RCC 7860 (cell line): ENCODE measurements at places on chromosomes 3 and 15.

GRCh38 chr3:108342837-108343486 is 46.6 kb downstream of the HHLA2 start:
- no peak for DNase-seq

GRCh38 chr3:13552857-13553652 is 4.1 kb downstream of the FBLN2 start:
- no peak for DNase-seq

- peak; percentile 82 for DNase-seq
Observed at GRCh38 chr3:185362850-185363661, at the start of gene MAP3K13. TSS of gene MAP3K13 (plus strand) at chr3:185363136. CDS start at chr3:185428582, 65,446 bp downstream.

GRCh38 chr3:120039642-120040610 is 54.3 kb downstream of the GSK3B start:
- DNase-seq, result no peak

- DNase-seq, result no peak
Observed at GRCh38 chr3:12273045-12273695, 15.7 kb upstream of the PPARG start.

DNA sequence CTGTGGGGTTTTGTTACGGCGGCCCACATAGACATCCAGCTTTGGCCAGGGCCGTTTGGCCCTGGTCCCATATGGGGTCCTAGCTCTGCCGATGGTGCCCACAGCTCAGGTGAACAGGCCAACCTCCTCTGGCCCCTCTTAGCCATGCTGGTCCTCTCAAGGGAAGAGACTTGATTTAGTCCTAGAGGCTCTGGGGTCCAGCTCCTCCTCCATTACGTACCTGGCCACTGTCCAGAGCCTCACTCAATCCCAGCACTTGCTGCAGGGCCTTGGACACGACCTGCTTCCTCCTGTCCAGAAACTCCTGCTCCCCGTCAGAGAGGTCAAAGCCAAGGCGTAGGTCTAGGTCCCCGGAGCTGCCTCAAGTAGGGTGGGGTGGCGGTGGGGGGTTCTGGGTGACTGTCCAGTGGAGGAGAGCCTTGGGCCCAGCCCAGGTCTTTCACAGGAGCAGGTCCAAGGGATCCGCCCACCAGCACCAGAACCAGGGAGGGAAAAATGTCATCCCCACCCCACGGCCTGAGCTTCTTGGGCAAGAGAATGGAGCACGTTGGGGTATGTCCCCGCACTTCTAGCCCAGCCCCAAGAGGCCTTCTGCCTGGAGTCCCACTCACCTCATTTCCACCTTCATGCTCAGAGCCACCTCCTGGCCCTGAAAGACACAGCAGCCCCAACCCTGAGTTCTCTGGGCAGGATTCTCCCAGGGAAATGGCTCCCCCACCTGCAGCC is 6.8 kb downstream of the PLA2G4F start:
- DNase-seq, result no peak

DNA sequence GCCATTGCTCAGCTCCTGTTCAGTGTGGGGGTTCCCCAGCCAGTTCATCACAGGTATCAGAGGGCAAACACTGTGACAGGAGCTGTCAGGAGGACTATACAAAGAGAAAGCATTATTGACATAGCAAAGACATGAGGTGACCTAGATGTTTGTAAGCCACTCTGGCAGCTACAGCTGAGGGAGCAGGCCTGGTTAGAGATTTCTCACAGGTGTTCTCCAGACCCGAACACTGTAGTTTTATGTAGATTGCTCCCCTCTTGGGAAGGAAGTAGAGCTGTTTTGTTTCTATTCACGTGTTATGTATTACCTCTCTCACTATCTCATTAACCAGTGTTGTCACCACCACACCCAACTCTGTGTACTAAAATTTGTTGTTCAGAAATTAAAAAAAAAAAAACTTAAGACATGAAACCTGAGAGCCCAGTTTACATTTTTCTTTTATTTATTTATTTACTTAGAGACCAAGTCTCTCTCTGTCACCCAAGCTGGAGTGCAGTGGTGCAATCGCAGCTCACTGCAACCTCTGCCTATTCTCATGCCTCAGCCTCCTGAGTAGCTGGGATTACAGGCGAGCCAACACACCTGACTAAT is 123.7 kb downstream of the RBPMS2 start:
- peak; percentile 10 for DNase-seq

DNA sequence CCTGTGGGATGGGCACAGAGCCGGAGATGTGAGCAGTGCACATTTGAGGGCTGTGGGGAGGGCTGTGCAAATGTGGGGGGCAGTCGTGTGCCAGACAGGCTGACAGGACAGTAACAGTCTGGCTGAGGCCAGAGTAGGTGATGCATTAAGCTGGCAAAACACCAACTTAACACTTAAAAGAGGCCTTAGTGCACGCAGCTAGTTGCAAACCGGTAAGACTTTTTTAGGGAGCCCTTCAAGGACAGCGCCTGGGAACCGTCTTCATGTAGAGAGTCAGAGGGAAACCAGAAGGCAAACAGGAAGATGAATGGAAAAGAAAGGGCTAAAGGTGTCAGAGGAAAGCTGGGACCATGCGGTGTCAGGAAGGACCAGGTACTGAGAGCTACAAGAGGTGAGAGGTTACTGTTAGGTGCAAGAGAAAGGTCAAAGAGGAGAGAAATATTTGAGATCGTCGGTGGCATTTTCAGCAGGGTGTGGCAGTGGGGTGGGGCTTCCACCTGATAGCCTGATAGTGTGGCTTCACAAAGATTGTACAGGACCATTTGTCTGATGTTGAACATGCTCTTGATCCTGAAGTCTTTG is 30.0 kb upstream of the CHD2 start:
- DNase-seq, result no peak

GRCh38 chr3:40754994-40755393 is 230.2 kb downstream of the ZNF621 start:
- DNase-seq, result no peak

DNA sequence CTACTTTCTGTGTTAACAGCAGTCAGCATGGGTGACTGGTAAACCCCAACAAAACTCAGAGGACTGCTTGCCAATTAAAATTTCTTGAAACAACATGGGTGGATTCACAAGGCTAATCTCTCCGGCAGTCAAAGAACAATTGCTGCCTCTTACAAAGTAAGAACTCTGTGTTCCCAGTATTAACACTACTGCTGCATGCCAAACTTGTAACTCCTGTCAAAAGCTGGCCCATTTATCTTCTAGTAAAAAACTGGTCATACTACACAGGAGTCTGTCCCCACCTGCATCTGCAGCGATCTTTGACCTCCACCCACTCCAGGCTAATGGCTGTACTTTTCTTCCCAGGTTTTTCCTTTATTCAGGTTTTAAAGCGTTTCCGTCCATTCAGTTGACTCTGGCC is 8.7 kb upstream of the ZNF589 start:
- no peak for DNase-seq

GRCh38 chr3:197573048-197573767 is 17.4 kb upstream of the BDH1 start:
- no peak for DNase-seq

DNA sequence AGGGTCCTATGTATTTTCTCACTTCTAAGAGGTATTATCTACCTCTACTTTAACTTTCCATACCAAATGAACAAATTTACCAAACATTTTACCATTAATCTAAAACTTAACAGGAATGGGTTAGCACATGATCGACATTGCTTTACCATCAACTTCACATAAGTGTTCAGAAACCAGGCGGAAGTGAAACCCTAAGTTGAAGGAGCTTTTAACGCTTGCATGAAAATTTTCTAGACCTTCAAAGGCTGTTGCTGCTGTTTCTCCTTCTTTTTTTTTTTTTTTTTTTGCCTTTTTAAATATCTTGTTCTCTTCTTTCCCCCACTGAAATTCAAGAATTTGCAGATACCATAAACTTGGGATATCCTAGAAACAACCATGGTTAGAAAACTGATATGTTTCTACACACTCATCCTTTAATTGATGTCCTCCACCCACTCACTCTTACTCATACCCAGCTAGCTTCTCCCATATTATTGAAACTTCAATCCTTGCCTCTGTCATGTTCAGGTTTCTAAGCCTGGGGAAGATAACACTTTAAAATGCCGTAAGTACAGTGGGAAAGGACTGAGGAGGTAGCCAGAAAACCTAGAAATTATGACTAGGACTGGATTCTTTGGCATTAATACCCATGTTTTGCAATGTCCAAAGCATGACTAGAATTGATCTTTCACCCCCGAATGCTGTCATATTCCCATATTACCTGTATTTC is 24.7 kb downstream of the MYO5A start:
- DNase-seq, result no peak

DNA sequence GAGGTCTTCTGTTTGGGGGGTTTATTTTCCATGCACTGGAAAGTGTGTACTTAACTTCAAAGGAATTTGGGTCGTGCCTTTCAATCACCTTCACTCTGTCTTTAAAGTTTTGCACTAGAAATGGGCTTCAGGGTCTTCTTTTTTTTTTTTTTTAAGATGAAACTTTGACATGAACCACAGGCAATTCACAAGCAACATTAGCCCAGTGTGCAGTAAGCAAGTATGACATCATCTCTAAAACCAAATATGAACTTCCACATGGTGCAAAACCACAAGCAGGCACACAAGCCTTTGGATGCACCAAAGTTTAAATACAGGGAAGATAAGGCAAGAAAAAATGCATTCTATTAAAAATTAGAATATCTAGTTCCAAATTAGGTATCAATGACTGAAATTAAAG is 381.9 kb downstream of the ERC2 start:
- DNase-seq, result no peak

- no peak for DNase-seq
Observed at GRCh38 chr3:16494814-16495431, 18.6 kb downstream of the RFTN1 start.

DNA sequence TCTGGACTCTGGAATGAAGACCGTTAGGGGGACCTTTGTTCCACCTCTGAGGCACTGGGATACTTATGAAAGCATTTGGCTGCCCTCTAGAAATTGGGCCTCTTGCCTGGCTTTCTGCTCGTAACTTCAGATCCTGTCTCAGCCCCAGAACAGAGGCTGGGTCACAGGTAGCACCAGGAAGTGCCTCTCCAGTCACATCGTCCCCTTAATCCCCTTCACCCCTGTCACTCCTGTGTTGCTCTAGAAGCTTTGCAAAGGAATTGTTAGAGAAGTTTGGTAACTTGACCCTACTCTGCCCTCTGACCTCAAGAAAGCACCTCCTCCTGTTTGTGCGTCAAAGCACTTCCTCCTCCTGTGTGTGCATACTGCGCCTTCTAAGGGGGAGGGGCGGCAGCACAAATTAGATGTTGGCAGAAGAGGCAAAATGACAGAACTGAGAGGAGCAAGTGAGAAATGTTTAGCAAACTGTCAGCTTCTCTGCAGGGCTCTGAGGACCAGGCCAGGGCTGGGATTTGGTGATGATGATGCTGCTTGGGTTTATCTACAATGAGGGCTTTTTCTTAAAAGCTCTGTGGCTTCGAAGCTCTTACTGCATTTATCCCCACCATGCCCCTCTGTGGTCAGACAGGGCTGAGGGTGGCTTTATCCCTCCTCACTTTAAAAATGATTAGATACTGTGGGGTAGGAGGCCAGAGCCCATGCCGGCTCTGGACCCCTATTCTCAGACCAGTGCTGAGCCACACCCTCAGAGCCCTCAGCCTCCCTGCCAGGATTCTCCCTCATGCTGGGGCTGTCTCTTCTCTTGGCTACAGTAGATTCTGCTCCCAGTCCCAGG is 76.2 kb downstream of the LARS2 start:
- DNase-seq, result no peak

DNA sequence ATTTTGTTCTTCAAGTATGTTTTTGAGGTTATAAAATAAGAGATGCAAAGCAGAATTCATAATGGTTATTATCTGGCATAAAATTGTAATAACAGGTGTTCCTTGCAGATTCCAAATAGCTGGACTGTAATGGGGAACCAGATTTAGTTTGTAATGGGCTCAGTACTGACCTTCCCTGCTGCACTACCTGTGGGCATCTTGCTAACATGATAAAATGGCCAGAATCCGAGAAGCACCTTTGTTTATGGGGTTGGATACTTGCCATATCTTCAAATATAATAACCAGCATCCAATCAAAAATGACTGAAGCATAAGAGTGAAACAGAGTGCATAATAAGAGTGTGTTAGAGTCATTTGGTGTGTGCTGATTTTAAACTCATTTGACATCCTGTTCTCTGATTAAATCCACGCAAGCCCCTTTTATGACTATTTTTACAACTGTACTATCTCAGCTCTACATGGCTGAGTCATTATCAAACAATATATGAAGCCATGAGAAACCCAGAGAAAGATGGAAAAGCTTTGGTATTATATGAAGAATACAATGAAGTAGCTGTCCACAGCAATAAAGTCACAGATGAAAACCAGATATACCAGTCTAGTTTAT is 292.4 kb downstream of the CNTN4 start:
- DNase-seq, result no peak

DNA sequence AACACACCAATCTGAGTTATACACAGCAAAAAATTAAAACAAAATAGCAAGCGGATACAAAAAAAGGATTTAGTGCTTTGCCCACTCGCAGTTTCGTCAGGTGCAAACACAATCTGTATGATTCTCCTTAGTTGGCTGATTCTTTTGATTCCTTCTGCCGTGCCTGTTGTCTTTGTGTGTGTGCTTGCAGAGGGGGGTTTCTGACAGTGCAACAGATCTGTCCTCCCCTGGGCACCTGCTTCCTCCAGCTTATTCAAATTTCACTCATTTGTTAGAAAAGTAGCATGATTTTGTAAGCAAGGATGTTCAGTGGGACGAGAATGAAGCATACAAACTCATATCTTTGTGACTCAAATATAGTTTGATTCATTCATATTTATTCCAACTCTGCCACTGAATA is 74.0 kb upstream of the NEO1 start:
- DNase-seq, result no peak

DNA sequence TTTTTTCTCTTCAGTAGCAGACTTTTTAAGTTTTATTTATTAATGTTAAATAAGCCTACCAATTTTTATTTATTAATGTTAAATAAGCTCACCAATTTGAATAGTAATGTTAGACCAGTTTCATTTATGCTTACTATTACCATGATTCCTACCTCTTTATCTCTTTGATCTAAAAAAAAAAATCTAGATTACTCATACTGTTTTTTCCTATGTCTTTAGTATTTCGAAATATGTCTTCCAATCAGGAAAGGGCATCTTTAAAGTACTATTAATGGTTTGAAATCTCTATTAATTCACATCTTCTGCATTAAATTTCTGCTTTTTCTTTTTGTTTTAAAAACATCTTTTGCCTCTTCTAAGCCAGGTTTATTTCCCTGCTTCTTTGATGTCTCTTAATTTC is 27.5 kb upstream of the MAPKBP1 start:
- DNase-seq, result no peak

- no peak for DNase-seq
Observed at GRCh38 chr3:45612918-45613602, 18.5 kb downstream of the LIMD1 start.

GRCh38 chr3:27625864-27626263 is 96.3 kb downstream of the EOMES start:
- DNase-seq, result no peak

DNA sequence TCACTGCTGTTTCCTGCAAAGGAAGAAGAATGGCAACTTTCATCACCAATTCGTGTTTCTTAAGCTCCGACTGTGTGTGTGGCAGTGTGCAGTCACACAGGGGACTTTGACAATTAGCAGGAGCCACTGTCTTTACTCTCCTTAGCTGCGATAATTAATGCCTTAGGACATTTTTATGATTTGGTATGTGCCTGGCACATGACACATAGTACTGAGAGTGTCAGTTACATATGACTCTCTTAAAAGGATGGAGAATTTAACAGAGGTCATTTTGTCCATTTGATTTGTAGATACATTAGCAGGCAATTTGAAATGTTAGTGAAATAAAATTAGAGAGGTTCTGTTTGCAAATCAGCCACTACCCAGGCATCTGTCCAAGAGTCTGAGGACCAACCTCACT is 128.9 kb upstream of the VEPH1 start:
- DNase-seq, result no peak

- peak; percentile 99 for DNase-seq
Observed at GRCh38 chr15:45456212-45457106, 66.1 kb downstream of the SLC30A4 start.
